Mesothelial cell of epicardium (in vitro differentiated cells): ENCODE measurements at places on chromosomes 2 and 18.

- DNase-seq: no peak
Measured at GRCh38 chr18:29457316-29457889, 1280.5 kb upstream of the CDH2 start.

- DNase-seq: no peak
Measured at GRCh38 chr2:217086038-217086522, 226.2 kb upstream of the TNP1 start.

- DNase-seq: no peak
Measured at GRCh38 chr18:78814766-78815165, 164.9 kb upstream of the SALL3 start.

- DNase-seq: no peak
Measured at GRCh38 chr2:10221443-10221842, 81.3 kb upstream of the HPCAL1 start.
